ENCODE measurements at places on chromosomes 4 and X. TPM values are rescaled to one million over a fixed set of nuclear protein-coding genes. Genes with fewer than 3 reads are reported as not detected.

AIFM1 gene
- 17.0 TPM for polyA plus RNA-seq

TRIM75 gene
- polyA plus RNA-seq: not detected

DMP1 gene
- polyA plus RNA-seq: not detected

- DNase-seq: no peak
Measured at GRCh38 chr4:82578935-82579334, 17.1 kb upstream of the TMEM150C start.

DNA sequence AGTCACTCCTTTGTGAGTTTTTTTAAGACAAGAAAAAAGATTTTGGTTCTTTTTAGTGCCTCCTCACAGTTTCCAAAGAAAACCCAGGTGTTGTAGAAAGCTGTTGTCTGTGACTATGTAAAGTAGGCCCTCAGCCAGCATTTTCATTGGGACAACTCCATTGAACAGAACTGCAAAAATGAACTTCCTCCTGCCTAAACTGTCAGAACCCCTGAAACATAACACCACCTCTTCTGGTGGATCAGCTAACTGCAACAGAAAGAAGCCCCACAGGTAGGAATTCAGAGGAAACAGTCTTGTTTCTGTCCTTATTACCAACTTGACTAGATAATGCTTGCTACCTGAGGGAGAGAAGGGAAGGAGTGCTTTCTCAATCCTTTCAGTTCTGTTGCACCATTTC lies 3.4 kb upstream of the ATP11C start:
- DNase-seq: no peak

DNA sequence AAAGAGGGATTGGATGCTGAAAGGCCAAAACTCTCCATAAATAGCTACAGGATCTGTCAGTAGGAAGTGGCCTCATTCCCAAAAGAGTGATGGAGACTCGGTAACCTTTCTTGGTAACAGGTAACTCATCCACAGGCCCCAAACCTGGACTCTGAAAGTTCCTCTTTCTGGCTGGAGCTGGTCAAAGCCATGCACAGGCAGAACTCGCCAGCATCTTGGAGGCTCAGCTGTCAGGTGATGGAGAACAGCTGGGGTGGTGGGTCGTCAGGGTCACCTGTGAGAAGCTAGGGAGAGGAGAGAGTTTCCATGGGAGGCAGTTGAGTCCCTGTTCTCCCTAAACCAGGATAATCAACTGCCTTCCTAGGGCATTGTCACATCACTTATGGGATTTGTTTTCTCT lies 354.3 kb upstream of the GATB start:
- no peak for DNase-seq

DNA sequence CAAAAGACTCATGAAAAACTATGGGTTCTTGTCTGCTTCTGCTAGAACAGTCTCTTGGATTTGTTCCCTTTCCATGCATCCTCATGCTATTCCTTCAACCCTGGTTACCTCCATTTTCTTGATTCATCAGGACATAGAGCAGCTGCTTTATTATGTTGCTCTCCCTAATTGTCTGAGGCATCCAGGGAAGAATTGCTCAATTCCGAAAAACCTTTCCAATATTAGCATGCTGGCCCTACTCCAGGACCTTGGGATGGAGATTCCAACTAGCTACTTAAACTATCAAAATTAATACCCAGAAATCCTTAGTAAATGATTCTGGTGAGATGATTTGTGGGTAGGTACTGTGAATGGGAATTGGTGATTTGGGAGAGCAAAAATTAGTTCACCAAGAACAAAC lies 56.6 kb upstream of the FAM47B start:
- no peak for DNase-seq

DNA sequence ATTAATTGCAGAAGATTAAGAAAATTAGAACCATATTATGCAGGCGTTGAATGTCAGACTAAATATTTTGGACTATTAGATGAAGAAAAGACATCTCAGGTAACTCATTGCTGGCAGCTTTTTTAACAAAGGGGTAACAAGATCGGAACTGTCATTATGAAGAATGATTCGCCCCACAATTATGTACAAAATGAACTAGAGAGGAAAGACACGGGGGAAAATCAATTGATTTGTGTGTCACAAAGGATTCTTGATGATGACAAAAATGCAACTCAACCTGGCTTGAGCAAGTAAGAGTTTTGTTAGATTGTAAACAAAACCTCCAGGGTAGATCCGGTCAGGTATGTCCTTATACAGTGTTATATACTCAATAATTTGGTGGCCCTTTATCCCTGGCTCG lies 12.5 kb upstream of the DCLK2 start:
- DNase-seq: no peak

KLHL13 gene
- polyA plus RNA-seq: 3.2 TPM

DNA sequence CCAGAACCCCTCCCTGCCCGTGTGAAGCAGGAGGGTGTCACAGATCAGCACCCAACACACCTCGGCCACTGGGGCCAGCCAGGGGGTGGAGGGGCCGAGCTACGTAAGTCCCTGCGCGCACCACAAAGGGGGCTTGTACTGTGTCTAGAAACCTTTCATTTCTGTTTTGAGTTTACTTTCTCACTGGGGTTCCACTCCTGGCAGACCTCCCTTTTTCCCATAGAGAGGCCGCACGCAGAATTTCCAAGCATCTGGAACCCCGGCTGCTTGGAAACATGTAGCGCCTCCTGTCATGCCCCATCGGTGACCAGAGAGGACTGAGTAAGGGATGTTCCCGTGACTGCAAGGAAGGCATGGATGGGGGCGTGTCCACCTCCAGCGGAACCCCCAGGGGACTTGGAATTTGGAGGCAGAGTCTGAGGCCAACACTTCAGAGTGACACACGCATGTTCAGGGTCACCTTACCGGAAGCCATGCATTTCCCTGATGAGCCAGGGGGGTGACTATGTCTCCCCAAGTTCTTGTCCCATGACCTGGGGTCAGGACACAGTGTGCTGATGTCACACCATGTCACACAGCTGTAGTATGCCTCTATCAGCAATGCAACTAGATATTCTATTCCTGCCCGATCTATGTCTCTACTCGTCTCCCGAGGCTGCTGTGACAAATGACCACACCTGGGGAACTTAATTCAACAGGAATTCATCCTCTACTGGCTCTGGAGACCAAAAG lies 105.3 kb downstream of the DHRSX start:
- DNase-seq: no peak

DNA sequence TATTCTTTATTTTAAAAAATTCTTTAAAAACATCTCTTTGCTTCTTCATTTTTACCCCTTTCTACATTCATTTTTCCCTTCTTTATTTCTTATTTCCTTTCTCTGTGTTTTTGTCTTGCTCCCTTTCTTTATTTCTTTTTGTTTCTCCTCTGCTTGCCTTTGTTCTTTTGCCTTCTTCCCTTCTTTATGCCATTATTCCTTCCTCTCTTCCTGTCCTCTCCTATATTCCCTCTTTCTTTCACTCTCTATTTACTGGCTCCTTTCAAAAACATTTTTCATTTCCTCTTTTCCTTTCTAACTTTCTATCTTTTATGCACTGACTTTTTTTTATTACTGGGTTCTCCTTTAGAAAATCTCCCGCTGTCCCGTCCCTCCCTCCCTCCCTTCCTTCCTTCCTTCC lies 102.2 kb downstream of the RBMX2 start:
- DNase-seq: no peak

GRCh38 chr4:8058031-8058479 lies 100.6 kb downstream of the ABLIM2 start:
- DNase-seq: no peak

Measured in aorta (tissue), 5 donors.